Right atrium auricular region (tissue), 2 donors: ENCODE measurements at places on chromosomes 5 and 9.

- DNase-seq, result no peak
These were observed 421.0 kb upstream of the CHD1 start for GRCh38 chr5:99349787-99350186.

GRCh38 chr5:32677023-32677422, 34.1 kb upstream of the NPR3 start:
- DNase-seq, result no peak

DNA sequence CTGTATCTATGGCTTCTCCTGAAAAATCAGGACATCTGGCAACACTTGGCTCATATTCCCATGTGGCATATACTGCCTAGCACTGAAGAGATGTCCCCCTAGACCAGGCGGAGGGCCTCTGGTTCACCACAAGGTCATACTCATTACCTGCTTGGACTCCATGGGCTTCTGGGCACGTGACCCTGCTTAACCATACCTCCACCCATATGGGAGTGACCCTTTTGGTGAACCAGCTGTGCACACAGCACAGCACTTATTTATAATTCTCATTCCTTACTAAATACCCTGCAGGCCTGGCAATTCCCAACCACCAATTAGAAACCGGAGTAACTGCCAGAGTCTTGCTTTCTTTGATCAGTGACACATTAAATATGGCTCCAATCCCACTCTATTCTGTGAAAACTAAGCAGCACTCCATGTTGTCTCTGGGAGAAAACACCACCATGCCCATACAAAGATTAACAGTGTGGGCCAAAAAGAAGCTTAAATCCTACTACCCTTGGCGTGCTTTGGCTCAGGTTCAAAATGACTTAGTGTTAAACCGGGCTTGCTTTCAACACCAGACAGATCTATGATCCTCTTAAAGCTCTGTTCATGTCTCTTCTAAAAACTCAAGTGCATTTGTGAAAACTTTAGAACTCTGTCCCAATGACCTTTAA, 57.7 kb downstream of the MTMR12 start:
- no peak for DNase-seq

- DNase-seq, result no peak
These were observed 3.9 kb downstream of the C9orf72 start for GRCh38 chr9:27569406-27569805.

GRCh38 chr5:33679791-33680190, 212.0 kb downstream of the ADAMTS12 start:
- DNase-seq, result no peak

GRCh38 chr9:134004131-134004873, 12.2 kb upstream of the VAV2 start:
- DNase-seq, result no peak

DNA sequence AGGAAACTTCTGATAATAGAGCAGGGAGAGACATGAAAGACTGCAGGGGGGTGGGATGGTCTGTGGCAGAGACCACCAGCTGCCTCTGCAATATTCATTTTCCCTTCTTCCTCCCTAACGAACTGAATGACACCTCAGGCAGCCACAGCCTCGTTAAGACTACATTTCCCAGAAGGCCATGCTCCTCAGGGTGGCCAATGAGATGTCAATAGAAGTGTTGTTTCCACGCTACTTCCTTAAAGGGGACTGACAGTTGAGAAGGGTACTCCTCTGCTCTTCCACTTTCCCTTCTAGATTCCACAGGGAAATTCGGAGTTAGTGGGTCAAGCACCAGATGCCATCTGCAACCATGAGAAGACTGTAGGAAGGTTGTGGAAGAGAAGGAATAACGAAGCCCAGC, 52.0 kb upstream of the DAPK1 start:
- peak; percentile 61 for DNase-seq
